ENCODE measurements at places on chromosomes 1 and 21. TPM values are rescaled to one million over a fixed set of nuclear protein-coding genes. Genes with fewer than 3 reads are reported as not detected.
A peak's percentile ranks its signal among the peaks of the same experiment; 100 is the strongest.

VPS13D gene
- total RNA-seq, result 40.9 TPM

GPR3 gene
- total RNA-seq, result 0.15 TPM

MIXL1 gene
- total RNA-seq, result 0.15 TPM

RHBG gene
- 27.4 TPM for total RNA-seq

KRTAP19-1 gene
- total RNA-seq, result not detected

MYOM3 gene
- 0.27 TPM for total RNA-seq

TTC22 gene
- total RNA-seq, result 0.58 TPM

F13B gene
- not detected for total RNA-seq

MEF2D gene
- 85.8 TPM for total RNA-seq

ERO1B gene
- total RNA-seq, result 5.8 TPM

DNA sequence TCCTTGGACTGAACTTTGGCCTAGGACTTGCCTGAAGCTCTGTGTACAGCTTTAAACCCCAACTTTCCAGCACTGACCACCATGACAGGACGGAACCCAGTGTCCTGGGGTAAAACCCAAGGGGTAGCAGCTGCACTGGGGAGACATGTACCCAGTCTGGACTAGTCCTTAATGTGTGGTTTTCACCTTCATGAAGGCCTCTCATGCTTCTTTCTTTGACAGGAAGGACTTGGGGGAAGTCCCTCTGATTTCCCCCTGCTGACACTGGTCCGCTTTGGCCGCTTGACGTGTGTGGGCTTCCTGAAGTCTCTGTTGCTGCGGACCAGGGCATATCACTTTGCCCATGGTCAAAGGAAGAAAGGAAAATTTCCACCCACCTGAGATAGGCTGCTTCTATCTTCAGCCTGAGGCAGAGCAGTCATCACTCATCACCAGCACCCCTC lies 66.3 kb upstream of the PRDX6 start:
- peaks cover 8% of the 10 kb centered on the region for H3K4me1 ChIP-seq
- no peak overlapping the region for H3K4me3 ChIP-seq
- no peaks in the 10 kb centered on the region for H3K27me3 ChIP-seq
- no peak for DNase-seq
- H3K36me3 ChIP-seq, result no peaks in the 10 kb centered on the region

- H3K27me3 ChIP-seq, result no peaks in the 10 kb centered on the region
- no peak overlapping the region for H3K27ac ChIP-seq
These were observed 435.4 kb downstream of the PTPRU start for GRCh38 chr1:29671446-29672356.

- no peaks in the 10 kb centered on the region for H3K27me3 ChIP-seq
- H3K4me1 ChIP-seq, result peaks cover 3% of the 10 kb centered on the region
- DNase-seq, result no peak
- no peak overlapping the region for H3K4me3 ChIP-seq
These were observed 51.5 kb upstream of the EPS8L3 start for GRCh38 chr1:109814993-109815786.

GRCh38 chr1:228490120-228491078 lies 3.2 kb downstream of the RNF187 start:
- H3K36me3 ChIP-seq, result peaks cover 3% of the 10 kb centered on the region
- DNase-seq, result no peak
- no peaks in the 10 kb centered on the region for H3K27me3 ChIP-seq
- H3K4me1 ChIP-seq, result peaks cover 10% of the 10 kb centered on the region
- H3K27ac ChIP-seq, result no peak overlapping the region

DNA sequence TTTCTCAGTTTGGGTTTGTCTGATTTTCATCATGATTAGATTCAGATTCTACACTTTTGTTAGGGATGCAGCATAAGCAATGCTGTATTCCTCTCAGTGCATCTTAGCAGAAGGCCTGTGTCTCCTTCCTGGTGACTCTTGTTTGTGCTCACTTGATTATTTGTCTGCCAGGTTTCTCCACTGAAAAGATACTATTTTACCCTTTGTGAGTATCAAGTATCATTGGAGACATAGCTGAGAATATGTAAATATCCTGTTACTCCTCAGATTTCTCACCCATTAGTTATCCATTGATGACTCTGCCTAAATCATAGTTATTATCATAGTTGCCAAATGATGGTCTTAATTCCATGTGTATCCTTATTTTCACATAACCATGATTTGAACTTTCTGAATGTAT lies 148.5 kb downstream of the POU2F1 start:
- H3K36me3 ChIP-seq, result no peaks in the 10 kb centered on the region
- no peak for DNase-seq
- H3K4me1 ChIP-seq, result no peaks in the 10 kb centered on the region
- H3K27ac ChIP-seq, result no peak overlapping the region
- H3K27me3 ChIP-seq, result no peaks in the 10 kb centered on the region

DNA sequence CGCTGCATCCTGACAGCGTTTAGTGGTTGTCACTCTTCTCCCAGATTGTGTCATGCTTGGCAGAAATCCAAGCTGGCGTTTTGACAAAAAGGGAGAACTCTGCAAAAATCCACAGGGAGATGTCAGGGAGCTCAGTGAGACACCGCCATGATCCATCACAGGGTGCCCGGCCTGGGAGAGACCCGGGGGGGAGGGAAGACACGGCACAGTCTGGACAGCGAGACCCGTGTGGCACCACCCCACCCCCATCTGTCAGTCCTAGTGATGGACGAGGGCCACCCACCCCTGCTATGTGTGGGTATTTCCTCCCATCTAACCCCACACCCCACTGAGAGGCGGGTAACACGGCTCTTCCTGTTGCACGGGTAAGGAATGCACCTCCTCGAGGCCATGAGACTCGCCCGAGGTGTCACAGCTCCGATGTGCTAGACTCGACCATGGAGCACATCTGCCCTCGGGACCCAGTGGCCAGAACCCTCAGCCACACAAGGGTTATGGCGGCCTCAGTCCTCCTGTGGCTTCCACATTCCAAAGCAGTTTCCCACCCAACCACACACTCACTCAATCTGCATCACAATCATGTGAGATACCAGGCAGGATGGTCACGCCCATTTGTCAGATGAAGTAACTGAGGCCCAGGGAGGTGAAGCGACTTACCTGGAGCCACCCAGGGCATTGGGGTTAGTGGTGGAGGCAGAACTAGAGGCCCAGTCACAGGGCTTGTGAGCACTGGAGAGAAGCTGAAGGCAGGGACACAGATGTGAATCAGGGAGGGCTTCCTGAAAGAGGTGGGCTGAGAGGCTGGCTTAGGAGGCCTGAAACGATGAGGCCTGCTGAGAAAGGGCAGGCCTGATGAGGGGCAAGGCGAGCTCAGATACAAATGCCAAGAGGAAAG lies 688.5 kb downstream of the MATN1 start:
- H3K27ac ChIP-seq, result no peak overlapping the region
- no peaks in the 10 kb centered on the region for H3K4me1 ChIP-seq
- no peaks in the 10 kb centered on the region for H3K36me3 ChIP-seq
- no peak for DNase-seq
- no peak overlapping the region for H3K4me3 ChIP-seq

DNA sequence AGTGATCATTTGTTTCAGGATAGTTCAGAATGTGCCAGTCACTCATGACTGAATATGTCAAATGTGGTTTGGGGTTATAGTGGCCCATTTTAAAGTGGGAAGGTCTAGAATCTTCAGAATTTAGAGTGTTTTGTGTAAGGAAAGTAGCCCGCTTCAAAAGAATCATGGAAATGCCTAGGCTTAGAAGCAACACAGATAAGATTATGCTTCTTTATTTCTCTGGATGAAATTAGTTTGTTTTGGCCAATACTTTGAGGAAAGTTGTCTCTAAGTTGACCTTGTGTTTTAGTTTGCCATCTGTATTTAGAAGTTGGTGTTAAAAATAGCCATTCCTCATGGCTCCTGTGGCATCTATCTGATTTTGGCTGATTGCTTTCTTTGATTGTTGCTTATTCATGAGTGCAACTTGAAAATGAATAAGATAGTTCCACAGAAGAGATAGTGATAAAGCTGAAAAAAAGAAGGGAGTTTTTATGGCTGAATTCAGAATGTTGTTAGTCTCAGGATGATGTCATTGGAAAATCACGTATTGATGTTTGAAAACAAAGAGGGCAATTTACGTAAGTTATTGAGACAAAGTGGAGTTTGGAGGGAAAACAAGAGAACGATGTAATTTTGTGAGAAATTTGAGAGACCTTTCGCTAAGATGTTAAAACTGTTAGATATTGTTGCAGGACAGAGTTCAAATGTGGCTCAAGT lies 71.9 kb downstream of the PLA2G4A start:
- no peak overlapping the region for H3K27ac ChIP-seq
- no peaks in the 10 kb centered on the region for H3K27me3 ChIP-seq
- H3K4me1 ChIP-seq, result no peaks in the 10 kb centered on the region
- H3K36me3 ChIP-seq, result no peaks in the 10 kb centered on the region

GRCh38 chr1:198326915-198327314 lies 170.1 kb downstream of the NEK7 start:
- no peaks in the 10 kb centered on the region for H3K4me1 ChIP-seq
- no peaks in the 10 kb centered on the region for H3K36me3 ChIP-seq
- no peak overlapping the region for H3K4me3 ChIP-seq
- no peaks in the 10 kb centered on the region for H3K27me3 ChIP-seq
- DNase-seq, result no peak
- no peak overlapping the region for H3K27ac ChIP-seq

DNA sequence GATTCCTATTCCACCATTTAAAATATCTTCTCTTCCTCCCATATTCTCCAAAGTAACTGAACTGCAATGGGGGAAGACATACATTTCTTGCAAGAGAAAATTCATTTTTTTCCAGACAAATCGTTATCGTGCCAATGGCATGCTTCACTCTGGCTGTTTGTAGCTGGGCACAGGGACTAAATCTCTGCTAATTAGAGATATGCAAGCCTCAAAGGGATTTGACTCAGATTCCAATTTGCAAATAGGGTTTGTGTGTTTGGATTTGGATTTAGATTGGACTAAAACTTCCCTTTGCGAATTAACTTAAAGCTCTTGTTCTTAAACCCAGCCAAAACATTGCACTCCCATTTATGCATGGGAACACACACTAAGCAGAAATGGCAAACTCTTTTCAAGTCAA lies 276.2 kb upstream of the DUSP10 start:
- no peaks in the 10 kb centered on the region for H3K4me1 ChIP-seq
- no peak overlapping the region for H3K4me3 ChIP-seq
- no peak overlapping the region for H3K27ac ChIP-seq
- H3K27me3 ChIP-seq, result no peaks in the 10 kb centered on the region

GRCh38 chr1:168179438-168180147 lies 831 bp downstream of the TIPRL start:
- peak overlapping the region; percentile 76 for H3K27ac ChIP-seq
- H3K4me3 ChIP-seq, result peak overlapping the region; percentile 45
- H3K4me1 ChIP-seq, result no peaks in the 10 kb centered on the region
- no peaks in the 10 kb centered on the region for H3K27me3 ChIP-seq
- H3K36me3 ChIP-seq, result no peaks in the 10 kb centered on the region
- DNase-seq, result no peak

GRCh38 chr1:40708750-40709099 lies 17.2 kb downstream of the NFYC start:
- H3K27me3 ChIP-seq, result no peaks in the 10 kb centered on the region
- no peak for DNase-seq
- H3K4me1 ChIP-seq, result peaks cover 13% of the 10 kb centered on the region
- no peaks in the 10 kb centered on the region for H3K36me3 ChIP-seq
- H3K4me3 ChIP-seq, result peak overlapping the region; percentile 45
- no peak overlapping the region for H3K27ac ChIP-seq

DNA sequence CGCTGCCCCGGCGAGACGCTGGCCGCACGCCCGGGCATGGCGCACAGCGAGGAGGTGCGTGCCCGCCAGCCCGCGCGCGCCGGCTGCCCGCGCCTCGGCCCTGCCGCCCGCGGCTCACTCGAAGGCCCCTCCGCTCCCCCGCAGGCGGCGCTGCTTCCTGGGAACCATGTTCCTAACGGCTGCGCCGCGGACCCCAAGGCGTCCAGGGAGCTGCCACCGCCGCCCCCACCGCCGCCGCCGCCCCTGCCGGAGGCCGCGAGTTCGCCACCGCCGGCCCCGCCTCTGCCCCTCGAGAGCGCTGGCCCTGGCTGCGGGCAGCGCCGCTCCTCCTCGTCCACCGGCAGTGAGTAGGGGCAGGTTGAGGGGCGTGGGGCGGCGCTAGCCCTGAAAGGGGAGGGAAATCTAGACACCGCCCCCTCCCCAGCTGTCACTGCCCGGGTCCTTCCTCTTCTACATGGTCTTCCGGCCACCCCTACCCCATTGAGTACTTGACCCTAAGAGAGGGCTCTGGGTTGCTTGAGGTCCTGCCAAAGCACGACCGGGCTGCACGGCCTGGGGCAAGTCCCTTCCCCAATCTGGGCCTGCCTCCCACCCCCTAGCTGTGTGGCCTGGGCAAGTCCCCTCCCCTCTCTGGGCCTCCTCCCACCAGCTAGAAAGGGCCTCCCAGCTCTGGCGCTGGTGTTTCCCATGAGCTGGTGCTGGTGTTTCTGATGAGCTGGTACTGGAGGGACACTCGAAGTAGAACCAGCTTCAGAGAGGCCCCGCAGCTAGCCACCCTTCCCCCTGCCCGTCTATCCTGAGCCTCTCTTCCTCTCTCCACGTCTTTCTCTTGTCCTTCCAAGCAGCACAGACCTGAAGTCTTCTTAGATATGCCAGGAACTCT lies 17.0 kb downstream of the TNFRSF25 start:
- no peak overlapping the region for H3K27ac ChIP-seq
- no peaks in the 10 kb centered on the region for H3K27me3 ChIP-seq
- DNase-seq, result peak; percentile 44
- H3K36me3 ChIP-seq, result no peaks in the 10 kb centered on the region

DNA sequence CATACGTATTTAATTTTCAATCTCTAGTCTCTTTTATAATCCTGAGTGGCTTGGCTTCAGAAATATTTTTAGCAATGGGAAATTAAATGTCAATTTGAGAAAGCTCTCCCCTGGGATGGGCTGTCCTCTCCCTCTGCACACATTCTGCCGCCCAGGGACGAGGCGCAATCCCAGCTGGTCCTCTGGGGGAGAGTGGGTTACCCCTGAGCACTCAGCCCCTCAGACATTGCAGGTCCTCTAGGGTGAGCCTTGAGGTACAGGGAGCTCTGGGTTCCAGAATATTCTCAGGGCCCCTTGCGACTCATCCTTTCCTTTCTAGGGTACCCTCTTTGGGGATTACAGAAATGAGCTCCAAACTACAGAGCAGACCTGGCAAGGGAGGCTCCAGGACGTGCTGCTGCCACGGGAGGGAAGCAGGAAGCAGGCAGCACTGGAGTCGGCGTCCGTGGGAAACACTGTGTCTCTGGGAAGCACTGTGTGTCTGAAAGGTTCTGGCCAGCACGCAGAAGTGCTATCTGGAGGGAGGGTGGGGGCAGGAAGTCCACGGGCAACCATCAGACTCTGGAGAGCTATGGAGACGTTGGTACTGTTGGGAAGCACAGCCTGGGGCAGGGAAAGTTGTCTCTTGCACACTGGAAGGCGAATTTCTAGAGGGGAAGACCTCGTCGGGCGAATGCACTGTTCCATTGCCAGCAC lies 343.3 kb upstream of the VAMP3 start:
- H3K27ac ChIP-seq, result no peak overlapping the region
- no peaks in the 10 kb centered on the region for H3K4me1 ChIP-seq
- no peak for DNase-seq
- no peaks in the 10 kb centered on the region for H3K36me3 ChIP-seq

GRCh38 chr1:22359427-22359826 lies 92.2 kb upstream of the ZBTB40 start:
- H3K27me3 ChIP-seq, result no peaks in the 10 kb centered on the region
- DNase-seq, result no peak
- H3K27ac ChIP-seq, result no peak overlapping the region
- no peaks in the 10 kb centered on the region for H3K36me3 ChIP-seq
- H3K4me3 ChIP-seq, result no peak overlapping the region

- H3K4me1 ChIP-seq, result peaks cover 25% of the 10 kb centered on the region
- H3K36me3 ChIP-seq, result no peaks in the 10 kb centered on the region
- no peak overlapping the region for H3K27ac ChIP-seq
- DNase-seq, result no peak
- no peaks in the 10 kb centered on the region for H3K27me3 ChIP-seq
- no peak overlapping the region for H3K4me3 ChIP-seq
These were observed 29.3 kb downstream of the FOXO6 start for GRCh38 chr1:41390573-41390972.

- no peaks in the 10 kb centered on the region for H3K27me3 ChIP-seq
- no peak for DNase-seq
- no peak overlapping the region for H3K27ac ChIP-seq
- H3K4me3 ChIP-seq, result no peak overlapping the region
These were observed 31.2 kb upstream of the QSOX1 start for GRCh38 chr1:180123463-180123936.

Data from ovary (tissue), 10 donors.